ENCODE measurements at places on chromosomes 7 and 10.

GRCh38 chr10:14486777-14487487 lies 156.2 kb upstream of the FRMD4A start:
- DNase-seq = no peak

- DNase-seq = no peak
Observed at GRCh38 chr10:84342584-84342983, 14.2 kb downstream of the CCSER2 start.

GRCh38 chr10:117242463-117242832 lies 1.5 kb downstream of the SLC18A2 start:
- DNase-seq = no peak

- no peak for DNase-seq
Observed at GRCh38 chr10:35559416-35559815, 45.7 kb upstream of the GJD4 start.

DNA sequence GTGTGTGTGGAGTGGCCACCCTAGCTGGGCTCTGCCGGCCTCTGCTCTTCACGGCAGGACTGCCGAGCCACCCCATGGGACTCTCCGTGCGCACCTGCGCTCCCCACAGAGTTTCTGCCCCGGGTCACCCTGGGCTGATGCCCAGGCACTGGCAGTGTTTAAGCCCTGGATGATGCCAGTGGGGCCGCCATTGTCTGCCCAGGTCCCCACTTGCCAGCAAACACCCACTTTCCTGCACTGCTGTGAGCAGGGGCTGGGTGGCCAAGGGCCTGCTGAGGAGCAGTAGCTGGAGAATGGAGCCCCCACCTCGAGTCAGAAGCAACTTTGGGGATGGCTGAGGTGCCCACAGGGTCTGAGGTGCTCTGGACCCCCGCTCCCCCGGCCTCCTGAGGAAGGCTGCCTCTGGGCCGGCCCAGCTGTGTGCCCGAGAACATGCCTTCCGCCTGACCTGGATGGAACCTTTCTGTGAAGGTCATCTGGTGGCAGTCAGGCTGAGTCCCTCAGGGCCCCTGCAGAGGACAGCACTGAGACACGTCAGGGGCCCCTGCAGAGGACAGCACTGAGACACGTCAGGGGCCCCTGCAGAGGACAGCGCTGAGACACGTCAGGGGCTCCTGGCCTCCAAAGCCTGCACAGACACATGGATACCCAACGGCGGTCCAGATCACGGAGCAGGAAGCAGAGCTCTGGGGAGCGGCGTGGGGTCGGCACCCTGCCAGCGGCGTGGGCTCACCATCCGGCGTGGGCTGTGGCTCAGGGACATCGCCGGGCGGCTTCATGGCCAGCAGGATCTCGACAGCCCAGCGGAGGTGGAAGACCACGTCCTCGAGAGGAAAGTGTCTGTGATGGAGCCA lies 62.0 kb downstream of the CFAP46 start:
- no peak for DNase-seq

- DNase-seq = no peak
Observed at GRCh38 chr10:15609246-15609645, 110.5 kb downstream of the ITGA8 start.

DNA sequence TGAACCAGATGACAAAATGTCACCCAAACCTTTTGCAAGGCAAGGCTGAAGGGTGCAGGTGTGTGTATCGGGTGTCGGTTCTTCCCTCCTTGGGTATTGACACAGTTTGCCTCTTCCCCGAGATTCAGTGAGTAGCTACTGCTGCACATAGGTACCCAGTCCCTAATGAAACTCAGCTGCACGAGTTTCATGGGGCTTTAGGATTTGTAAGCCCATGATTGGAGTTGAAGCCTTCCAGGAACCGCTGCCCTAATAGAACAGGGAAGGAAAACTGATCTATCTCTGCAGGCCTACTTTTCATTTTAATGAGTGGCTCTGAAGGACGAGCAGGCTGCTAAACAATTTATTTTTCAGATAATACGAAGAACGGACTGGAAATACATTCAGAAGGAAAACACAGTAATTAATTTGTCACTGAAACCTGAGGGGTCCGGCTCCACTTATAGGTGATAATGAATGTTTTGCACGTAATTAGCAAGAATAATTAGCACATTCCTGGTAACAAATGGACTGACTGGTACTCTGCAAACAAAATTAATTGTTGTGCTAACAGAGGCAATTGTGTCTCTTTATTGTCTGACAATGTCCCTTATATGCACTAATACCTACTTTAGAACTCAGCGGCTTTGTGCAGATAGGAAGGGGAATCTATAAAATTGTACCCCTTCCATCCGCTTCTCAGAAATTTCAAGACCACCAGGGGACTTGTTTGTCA lies 49.6 kb upstream of the FZD8 start:
- no peak for DNase-seq

GRCh38 chr10:24857031-24857725 lies 95.2 kb downstream of the PRTFDC1 start:
- no peak for DNase-seq

DNA sequence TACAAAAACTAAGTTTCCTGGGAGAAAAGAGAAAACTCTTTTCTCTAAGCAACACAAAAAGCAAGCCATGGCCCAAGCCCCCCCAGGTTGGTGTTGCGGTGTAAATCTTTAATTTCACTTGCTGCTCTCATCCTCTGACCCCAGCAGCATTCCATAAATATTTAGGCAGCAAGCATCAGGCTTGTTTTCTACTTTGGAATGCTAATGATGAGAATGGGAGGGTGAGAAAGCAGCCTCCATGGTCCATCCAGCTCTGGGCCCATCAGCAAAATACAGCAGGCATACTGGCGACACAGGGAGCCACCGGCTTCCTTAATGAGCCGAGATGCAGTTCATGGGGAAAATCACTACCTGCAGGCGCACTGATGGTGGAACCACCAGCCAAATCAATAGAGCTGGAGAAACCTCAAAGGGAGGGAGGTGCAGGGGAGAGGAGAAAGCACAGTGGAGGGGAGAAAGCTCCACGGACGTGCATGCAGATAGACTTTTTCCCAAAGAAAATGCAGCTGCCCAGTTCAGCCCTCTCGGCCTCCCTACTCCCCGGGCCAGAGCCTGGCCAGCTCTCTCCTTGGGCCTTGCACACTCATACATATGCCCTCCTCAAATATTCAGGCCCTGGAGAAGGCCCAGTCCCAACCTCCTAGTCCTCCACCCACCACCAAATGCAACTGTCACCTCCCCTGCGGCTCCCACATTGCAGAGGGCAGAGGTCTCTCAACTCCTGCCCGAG lies 131.9 kb downstream of the GRID1 start:
- no peak for DNase-seq

DNA sequence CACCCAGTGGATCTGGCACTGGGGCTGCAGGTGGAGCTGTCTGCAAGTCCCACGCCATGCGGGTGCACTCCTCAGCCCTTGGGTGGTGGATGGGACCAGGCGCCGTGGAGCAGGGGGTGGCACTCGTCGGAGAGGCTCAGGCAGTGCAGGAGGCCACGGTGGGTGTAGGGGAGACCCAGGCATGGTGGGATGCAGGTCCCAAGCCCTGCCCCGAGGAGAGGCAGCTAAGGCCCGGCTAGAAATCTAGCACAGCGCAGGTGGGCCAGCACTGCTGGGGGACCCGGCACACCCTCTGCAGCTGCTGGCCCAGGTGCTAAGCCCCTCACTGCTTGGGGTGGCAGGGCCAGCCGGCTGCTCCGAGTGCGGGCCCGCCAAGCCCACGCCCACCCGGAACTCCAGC lies 25.7 kb downstream of the HTR7 start:
- no peak for DNase-seq

DNA sequence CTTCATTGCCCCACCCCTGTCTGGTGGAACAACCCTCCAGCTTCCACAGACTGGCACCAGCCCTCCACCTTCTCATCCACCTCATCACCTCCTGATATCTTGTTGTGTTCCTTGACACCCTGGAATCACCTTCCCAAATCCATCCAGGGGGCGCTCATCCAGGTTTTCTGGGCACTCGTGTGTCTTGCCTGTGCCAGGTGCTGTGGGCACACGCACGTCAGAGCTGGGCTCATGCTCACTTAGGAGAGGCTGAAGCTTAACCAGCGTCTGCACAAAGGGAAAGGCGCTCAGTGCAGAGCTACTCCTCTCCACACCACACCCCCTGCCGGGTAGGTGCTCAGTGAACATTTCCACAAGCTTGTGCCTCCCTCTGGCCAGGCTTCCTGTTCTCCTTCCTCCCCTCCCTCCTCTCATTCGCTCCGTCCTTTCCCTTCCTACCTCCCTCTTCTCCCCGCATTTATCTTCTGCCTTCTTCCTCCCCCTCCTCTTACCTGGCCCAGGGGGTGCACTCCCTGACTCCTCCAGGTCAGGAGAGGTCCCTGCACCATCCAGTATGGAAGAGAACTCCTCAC lies 4.8 kb downstream of the ADCYAP1R1 start:
- no peak for DNase-seq

GRCh38 chr10:33697016-33697415 lies 362.5 kb upstream of the NRP1 start:
- DNase-seq = no peak

DNA sequence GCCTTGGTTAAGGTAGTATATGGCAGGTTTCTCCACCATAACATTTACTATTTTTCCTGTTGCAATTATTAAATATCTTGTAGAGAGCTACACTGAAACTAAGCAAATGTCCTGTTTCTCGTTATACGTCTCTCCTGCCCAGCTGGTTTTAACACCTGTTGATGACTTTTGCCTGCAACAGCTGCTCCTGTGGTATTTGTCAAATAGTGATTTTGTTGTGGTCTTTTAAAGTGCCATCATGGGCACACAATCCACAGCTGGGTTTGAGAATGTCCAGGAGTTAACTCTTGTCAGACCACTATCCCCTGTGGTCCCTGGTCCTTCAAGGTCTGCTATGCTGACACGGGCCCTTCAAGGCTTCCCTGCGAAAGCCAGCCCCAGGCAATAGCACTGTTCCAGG lies 24.9 kb upstream of the SEC61G start:
- DNase-seq = no peak

- DNase-seq = no peak
Observed at GRCh38 chr10:119705434-119705831, 20.4 kb upstream of the INPP5F start.

DNA sequence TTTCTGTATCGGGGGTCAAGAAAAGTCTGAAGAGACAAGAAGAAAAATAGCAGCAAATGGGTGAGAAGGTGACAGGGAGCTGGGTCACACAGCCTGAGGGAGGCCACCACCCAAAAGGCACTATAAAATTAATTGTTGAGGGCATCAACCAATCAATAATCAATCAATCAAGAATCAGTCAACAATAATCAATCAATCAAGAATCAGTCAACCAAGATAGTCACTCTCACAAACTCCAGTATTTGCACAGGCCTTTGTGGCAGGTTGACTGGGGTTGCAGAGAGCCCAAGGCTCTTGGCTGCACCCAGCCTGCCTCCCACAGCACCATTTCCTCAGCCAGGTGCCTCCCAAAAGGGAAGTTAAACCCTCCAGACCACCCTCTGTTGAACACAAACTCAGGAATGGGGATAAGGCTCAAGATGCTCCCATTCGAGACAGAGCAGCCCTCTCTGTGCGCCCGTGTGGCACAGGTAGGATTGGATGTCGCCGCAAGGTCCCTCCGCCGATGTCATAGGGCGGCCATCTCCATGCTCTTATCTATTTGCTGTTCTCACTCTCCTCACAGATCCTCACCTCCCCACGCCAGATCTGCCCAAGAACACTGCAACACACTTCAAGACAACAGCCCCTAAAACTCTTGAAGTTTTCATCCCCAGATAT lies 64.0 kb downstream of the TNS3 start:
- no peak for DNase-seq

GRCh38 chr10:82037076-82037475 lies 162.1 kb downstream of the NRG3 start:
- no peak for DNase-seq

DNA sequence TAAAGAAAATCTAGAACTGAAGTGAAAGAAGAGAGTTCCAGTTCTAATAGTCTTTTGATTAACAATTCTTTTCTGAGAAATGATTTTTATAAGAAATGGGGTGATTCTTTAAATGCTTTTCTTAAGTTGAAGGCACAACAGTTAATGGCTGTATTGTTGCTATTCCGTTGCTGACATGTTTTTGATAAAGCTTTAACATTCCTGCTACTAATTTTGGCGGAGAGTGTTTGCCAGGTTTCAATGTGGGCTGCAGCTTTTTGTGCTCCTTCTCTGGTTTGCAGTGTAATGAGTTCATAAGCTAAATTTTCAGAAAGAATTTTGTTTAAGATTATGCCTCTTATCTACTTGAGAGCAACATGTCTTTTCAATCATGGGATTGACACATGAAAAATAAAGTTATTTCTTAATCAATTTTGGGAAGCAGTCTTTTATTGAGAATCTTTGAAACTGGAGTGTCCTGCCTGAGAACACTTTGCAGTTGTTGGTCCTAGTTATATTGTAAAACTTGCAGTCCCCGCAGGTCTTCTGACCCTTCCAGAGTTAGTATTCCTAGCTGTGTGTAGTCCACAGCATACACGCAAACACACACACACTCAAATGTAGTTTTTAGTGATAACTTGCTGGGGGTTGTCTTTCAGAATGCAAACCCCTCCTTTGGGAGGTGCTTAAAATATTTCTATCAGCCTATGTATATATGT lies 56.7 kb downstream of the COL17A1 start:
- no peak for DNase-seq

- DNase-seq = no peak
Observed at GRCh38 chr10:94093286-94093905, 99.7 kb downstream of the PLCE1 start.

DNA sequence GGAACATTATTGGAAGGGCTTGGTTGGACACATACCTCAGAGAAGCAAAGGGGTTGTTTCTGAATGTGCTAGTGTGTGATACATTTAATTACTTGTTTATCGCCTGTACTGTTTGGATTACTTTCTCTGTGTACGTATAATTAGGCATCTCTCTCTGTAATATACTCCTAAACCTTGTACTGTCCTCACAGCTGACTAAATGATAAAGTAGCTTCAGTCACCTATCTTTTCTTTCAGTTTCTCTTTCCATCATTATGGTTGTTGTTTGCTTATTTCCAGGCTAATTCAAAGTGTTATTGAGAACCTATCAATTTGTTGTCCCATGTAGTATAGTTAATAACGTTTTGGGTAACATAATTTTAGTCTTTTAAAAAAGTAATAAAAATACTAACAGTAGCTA lies 34.0 kb downstream of the MXI1 start:
- no peak for DNase-seq

GRCh38 chr10:6595499-6595898 lies 15.4 kb upstream of the PRKCQ start:
- DNase-seq = no peak

- no peak for DNase-seq
Observed at GRCh38 chr7:47579458-47579857, 2.5 kb downstream of the TNS3 start.

DNA sequence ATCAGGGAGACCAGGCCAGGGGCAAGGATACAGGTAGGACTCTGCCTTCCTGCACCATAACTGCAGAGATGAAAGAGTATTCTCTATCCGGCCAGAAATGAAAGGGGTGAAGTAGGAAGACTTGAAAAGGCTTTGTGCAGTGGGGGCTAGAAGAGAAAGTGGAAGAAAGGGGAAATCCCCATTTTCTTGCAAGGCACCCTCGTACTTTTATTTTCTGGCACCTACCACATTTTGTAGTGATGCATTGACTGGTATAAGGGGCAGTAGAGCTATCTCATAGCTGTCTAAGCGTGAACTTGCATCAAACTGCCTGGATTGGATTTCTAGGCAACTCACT lies 752 bp upstream of the CAMK2G start:
- DNase-seq = no peak

Data from retinal pigment epithelial cell (primary cell).